ENCODE measurements at places on chromosomes 13 and 19.

- DNase-seq = no peak
Measured at GRCh38 chr13:39266426-39266825, 228.2 kb downstream of the NHLRC3 start.

- DNase-seq = no peak
Measured at GRCh38 chr19:51614789-51615188, 15.4 kb downstream of the SIGLEC5 start.

GRCh38 chr13:33262062-33262487, 23.5 kb downstream of the STARD13 start:
- DNase-seq = no peak

- DNase-seq = no peak
Measured at GRCh38 chr13:83941701-83942335, 59.5 kb upstream of the SLITRK1 start.

DNA sequence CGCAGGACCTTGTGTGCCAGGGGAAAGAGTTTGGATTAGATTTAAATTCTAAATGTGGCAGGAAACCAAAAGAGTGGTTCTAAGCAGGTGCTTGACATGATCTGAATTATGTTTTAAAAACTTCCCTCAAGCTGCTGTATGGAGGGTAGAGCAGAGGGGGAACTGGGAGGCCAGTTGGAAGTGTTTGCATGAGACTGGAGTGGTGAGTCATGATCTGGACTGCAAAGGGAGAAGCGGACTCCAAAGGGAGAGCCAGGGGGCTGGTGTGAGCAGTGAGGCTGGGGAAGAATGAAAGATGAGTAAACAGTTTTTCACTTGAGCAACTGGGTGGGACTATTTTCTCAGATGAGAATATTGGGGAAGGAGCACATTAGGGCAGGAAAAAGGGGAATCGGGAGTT, 206.1 kb downstream of the DNAJC15 start:
- no peak for DNase-seq

DNA sequence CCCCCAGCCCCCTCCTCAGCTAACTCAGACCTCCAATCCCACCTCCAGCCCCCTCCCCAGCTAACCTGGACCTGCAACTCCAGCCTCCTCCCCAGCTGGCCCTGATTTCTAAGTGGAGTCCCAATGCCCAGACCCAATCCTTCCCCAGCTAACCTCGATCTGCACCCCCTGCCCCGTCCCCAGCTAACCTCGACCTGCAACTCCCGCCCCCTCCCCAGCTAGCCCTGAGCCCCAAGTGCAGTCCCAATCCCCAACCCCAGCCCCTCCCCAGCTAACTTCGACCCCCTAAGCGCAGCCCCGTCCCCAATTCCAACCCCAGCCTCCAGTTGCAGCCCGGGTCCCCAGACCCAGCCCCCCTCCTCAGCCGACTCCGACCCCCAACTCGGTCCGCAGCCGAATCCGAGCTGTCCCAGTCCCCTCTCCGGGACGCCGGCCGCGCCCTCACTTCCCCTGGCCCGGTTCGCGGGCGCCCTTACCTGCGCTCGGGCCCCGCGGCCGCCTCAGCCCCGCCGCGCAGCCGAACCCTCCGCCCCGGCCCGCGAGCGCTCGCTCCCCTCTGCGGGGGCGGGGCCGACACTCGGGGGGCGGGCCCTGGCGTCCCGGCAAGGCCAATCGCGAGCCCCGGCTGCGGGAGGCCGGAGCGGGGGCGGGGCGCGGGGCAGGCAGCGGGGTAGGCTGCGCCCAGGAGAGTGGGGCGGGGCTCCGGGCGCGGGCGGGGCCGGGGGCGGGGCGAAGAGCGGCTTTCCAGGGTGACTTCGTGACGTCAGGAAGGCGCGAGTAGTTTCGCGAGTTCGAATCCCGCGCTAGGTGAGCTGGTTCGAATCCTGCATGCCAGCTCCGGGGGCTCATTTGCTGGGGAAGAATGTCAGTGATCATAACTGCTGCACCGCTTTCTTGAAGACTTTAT, at the start of gene GNG7:
Gene GNG7 (minus strand): TSS at position 525 of the 907 bp plus-strand sequence. CDS start 182,006 bp downstream, outside the sequence.
- peak; percentile 87 for DNase-seq

GRCh38 chr13:86446311-86446710, 647.1 kb upstream of the SLITRK6 start:
- DNase-seq = no peak

GRCh38 chr13:108996430-108996829, 367.0 kb downstream of the MYO16 start:
- DNase-seq = no peak

DNA sequence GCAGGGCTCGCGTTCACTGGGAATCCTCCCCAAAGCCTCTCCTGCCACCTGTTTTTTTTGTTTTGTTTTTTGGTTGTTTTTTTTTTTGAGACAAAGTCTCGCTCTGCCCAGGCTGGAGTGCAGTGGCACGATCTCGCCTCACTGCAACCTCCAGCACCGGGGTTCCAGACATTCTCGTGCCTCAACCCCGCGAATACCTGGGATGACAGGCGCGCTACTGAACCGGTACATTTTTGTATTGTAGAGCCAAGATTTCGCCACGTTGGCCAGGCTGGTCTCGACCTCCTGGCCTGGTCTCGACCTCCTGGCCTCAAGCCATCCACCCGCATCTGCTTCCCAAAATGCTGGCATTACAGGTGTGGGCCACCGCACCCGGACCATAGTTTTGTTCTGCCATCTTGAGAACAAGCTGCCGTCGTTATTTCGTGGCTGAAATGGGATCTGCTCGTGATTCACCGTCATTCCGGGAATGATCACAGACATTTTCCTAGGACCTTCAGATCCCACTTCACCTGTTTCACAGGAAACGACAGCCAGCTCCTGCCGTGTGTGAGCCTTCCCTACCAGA, 46.8 kb downstream of the OXGR1 start:
- DNase-seq = no peak

- no peak for DNase-seq
Measured at GRCh38 chr19:45641274-45642105, 2.3 kb upstream of the EML2 start.

DNA sequence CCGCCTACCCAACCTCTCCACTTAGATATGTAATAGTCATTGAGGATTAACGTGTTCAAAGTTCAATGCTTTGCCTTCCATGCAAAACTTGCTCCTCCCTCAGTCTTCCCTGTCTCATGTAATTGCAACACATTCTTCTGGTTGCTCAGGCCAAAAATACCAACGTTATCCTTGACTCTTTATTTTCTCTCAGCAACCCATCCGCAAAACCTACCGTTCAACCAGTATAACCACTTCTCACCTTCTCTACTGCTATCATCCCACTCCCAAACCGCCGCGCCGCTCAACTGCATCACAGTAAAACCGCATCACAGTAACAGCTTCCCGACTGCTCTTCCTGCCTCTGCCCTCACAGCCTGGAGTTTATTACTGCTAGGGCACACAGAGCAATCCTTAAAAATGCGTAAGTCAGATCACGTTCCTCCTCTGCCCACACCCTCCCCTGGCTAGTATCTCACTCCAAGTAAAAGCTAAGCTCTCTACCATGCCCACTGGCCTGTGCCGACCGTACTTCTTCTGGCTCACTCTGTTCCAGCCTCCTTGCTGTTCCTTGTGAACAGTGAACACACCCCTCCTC, 8.2 kb downstream of the MTIF3 start:
- DNase-seq = no peak

GRCh38 chr13:73715114-73715910, 418.9 kb downstream of the KLF12 start:
- peak; percentile 44 for DNase-seq

- no peak for DNase-seq
Measured at GRCh38 chr19:1181606-1182005, 7.5 kb upstream of the SBNO2 start.

DNA sequence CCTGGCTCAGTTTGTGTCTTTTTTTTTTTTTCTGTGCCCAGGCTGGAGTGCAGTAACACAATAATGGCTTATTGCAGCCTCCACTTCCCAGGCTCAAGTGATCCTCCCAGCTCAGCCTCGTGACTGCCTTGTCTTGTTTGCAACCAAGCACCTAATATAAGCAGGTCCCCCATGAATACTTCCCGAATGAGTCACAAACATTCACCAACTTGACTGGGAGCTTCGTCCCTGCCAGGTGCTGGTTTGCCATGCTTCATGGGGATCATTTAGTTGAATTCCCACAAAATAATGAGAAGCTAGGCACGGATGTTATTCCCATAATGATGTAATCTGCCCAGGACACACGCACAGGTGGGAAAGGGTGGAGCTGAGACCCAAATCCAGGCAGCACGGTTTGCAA, 176.5 kb downstream of the CACNA1A start:
- no peak for DNase-seq

- no peak for DNase-seq
Measured at GRCh38 chr13:107375701-107376340, 807.9 kb upstream of the ARGLU1 start.

DNA sequence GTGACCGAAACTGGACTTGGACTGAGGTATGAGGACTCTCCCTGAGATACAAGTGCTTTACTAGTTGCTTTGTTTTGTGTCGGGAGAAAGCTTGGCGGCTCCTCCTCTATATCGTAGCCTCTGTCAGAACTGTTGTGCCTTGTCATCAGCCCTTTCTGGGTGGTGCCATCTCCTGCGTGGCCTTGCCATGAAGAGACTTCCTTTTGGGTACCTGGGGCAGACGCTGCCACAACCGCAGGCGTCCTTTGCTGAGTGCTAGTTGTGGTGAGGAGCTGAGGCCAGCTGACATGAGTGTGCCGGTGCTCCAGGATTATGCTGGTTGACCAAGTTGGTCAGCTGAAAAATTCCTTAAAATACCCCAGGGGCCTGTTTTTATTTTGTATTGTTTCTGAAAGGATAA, 124.5 kb downstream of the AKAP11 start:
- no peak for DNase-seq

GRCh38 chr19:53158119-53158656, 665 bp downstream of the ZNF347 start:
- DNase-seq = peak; percentile 8

All from stimulated activated CD8-positive, alpha-beta memory T cell treated with anti-CD3 and anti-CD28 coated beads, Interleukin-4, amount 100 ng/mL, for 1 hour (primary cell).